ENCODE measurements at places on chromosomes 4 and X.

DNA sequence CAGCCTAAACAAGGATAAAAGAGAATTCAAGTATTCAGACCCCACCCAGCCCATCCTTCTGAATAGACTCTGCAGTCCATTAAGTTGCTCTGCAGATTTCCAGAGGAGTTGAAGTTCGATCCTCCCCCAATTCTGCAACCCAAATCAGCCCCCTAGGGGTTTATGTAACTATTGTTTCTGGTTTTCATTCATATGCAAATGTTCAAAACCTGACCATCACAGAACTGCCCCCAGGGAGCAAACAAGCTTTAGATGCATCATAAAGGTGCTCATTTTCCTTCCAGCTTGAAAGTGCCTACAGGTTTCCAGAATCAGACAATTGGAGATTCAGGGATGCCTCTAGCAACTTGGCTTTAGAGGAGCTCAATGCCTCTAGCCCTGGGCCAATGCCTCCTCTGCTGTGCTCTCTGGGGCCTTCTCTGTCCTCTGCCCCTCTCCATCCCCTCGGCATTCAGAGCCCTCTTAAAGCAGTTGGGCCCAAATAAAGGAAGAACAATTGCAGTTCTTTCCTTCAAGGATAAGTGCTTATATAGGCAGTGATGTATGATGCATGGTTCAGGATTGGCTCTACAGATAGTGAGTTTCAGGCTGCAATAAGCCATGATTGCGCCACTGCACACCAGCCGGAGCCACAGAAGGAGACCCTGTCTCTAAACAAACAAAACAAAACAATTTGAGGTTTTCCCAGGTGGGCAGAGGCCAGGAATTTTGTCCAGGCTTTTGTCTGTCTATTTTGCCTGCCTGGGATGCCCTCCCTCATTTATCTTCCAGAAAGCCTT lies 23.5 kb upstream of the SPINK2 start:
- no peak for DNase-seq

DNA sequence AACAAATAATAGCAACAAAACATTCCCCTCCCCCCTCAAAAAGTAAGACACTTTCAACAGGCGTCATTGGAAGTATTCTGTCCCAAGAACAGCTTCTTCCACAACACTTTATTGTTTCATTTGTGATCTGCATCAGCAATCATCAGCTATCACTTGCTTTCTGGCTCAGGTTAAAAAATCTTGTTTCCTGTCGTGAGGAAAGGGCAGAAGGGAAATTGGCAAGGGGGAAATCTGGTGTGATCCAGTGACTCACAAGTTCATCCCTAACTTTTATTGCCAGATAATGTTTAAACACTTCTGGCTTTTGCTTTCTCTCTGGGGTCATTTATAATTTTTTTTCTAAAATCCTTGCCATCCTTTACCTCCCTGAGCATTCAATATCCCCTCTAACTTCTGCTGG lies 247.4 kb upstream of the GIMD1 start:
- no peak for DNase-seq

GRCh38 chrX:71393919-71394318 lies 27.8 kb downstream of the TAF1 start:
- DNase-seq: no peak

DNA sequence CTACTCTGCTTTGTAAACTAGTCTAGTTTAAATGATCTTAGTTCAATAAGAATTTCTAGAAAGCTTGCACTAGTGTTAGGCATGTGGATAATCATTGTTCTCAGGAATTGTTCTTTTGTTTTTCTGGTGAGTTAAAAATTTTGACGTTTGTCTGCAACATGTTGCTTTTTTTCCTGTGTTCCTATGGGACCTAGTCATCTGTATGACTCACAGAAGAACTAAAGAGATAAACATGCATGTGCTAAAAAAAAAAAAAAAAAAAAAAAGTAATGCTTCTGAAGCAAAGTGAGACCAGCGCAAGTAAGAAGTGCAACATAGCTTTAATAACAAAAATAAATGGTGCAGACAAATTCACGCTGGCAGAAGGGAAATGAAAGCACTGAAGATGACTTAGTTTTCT lies 471.2 kb downstream of the IQCM start:
- no peak for DNase-seq

DNA sequence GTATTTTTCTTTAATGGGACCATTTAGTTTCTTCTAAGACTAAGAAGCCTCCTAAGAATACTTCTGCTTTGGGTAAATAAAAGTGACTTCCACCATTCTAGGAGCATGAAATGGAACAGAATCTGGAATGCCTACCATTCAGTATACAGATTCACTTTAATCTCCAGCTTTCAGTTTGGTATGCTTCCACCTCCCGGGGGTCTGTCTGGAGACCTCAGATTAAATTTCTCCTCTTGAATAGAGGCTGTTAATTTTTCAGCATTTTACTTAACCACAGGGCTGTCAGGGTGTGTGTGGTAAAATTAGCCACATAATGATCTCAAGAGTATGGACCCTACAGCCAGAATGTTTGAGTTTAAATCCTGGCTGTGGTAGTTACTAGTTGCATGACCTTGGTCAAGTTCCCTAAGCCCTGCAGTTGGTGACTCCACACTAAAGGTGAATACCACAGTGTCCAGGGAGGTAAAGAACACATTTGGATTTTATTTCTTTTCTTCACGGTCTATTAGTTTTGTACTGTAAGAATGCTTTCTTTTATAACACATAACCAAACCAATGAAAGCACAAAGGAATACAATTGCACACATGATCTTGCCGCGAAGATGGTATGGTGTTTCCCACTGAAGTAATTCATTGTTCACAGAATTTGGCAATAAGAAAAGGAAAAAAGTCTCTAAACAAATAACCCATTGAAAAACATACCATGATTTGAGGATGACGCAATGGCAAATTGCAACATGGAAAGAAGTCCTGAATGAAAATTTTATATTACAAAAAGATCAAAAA lies 37.3 kb upstream of the TRIM2 start:
- no peak for DNase-seq

DNA sequence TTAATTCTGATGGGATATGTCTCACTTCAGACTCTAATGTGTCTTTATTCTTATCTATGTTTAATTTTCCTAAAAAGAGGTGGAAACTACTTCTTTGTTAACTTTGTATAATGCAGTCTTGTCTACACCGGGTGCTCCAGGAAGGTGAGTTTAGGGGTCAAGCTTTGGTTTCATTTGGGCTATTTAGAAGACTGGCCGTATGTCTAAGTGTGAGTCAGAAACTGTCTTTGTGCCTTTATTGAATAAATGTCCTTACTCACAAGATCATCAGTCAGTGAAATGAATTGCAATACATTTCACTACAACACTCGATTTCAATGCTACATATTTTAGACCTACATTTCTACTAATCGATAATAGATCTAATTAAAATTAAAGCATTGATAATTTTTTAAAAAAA lies 56.2 kb downstream of the PROM1 start:
- no peak for DNase-seq

- DNase-seq: no peak
Observed at GRCh38 chr4:141109983-141110382, 23.3 kb downstream of the RNF150 start.

GRCh38 chrX:48357681-48358080 lies 1.2 kb upstream of the SSX3 start:
- DNase-seq: no peak

GRCh38 chr4:158845311-158846041 lies 76.7 kb downstream of the FNIP2 start:
- no peak for DNase-seq

- no peak for DNase-seq
Observed at GRCh38 chr4:168415911-168416310, 64.4 kb downstream of the DDX60L start.

GRCh38 chrX:69555481-69556041 lies 51.4 kb downstream of the NALF2 start:
- DNase-seq: no peak

DNA sequence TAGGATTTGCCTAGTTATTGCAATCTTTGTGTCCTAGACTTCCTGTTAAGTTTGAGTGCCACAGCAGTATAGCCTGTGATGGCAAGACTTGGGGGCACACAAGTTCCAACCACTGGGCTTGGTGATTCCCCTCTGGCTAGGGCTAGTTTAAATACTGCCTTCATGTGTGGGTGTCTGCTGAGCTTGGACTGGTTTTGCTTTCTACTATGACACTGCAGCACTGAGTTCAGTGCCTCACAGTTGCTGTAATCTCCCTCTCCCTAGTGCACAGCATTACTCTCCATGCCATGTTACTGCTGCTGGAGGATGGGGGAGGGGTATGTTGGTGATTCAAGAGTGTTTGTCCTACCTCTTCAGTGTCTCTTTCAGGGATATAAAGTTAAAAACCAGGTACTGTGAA lies 379.6 kb downstream of the IL15 start:
- no peak for DNase-seq

DNA sequence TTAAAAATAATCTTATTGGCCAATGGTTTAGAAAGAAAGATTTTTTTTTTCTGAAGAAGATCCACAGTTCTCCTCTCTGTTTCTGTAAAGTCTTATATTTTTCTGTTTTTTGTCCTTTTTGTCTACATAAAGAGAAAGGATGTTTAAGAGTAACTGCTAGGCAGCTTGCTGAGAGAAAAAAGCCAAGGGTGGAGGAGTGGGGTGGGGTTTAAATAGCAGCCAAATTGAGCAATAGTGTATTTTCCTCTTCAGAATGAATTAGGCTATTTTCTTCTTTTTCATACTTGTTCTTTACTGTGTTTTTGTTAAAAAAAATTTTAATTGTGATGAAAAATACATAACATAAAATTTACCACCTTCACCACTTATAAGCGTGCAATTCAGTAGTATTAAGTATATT lies 224.6 kb downstream of the SOWAHB start:
- DNase-seq: no peak

- no peak for DNase-seq
Observed at GRCh38 chr4:81839347-81840042, 367.8 kb upstream of the RASGEF1B start.

DNA sequence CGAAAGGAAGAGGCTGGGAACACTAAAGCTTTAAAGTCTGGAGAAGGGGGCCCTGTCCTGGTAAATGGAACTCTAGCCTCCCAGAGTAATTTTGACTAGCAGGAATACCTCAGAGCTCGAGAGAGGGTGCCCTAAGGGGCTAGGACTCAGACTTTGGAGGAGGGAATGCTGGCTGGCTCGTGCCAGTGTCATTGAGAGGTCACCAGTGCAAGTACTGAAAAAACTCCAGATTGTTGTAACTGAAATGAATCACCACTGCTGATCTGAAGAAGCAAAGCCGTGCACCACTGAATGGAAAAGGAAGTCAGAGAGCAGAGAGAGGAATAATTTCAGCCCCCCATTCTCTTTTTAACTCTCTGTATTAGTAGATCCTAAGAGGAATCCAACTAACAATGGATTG lies 690.2 kb downstream of the FAT4 start:
- DNase-seq: no peak

- DNase-seq: no peak
Observed at GRCh38 chr4:135277980-135278315, 1076.4 kb upstream of the PABPC4L start.

DNA sequence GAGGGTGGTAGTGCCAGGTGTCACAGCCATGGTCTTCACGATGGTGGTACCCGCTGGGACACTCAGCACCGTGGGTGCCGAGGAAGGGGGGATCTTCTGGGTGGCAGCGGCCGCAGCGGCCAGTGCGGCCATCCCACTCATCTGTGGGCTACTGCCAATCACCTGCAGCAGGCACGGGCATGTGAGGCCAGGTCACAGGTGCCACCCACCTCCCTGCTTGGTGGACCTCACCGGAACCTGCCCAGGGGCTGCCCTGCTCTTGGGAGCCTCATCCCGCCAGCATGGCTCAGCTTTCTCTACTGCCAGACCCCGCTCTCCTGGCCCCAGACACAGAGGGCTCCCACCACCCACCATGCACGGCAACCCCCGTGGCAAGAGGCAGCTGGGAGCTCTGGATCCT lies 13.0 kb downstream of the HCFC1 start:
- no peak for DNase-seq

- DNase-seq: no peak
Observed at GRCh38 chr4:75948822-75949444, 8.1 kb upstream of the NAAA start.

- DNase-seq: no peak
Observed at GRCh38 chrX:37796805-37797204, 16.9 kb downstream of the CYBB start.

DNA sequence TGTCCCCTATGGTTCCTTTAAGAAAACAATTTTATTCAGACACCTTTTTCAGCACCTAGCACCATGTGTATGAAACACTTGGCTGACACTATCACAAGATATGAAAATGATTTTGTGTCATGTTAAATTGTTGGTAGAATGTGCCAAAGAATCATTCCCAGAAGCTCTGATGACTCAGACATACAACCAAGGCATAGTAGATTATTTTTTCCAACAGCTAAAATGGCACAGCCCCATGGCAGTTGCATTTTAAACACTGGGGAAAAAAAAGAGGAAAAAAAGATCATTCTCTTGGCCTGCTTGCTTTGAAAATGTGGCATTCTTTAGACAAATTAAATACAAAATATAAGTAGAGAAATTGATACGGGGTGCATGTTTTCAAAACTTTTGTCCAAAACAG lies 230.2 kb downstream of the NLGN4X start:
- DNase-seq: no peak

- DNase-seq: no peak
Observed at GRCh38 chrX:16039363-16039762, 84.0 kb upstream of the GRPR start.

GRCh38 chr4:175330652-175331051 lies 412.5 kb downstream of the ADAM29 start:
- no peak for DNase-seq

- no peak for DNase-seq
Observed at GRCh38 chr4:106160560-106160959, 155.4 kb downstream of the TBCK start.

DNA sequence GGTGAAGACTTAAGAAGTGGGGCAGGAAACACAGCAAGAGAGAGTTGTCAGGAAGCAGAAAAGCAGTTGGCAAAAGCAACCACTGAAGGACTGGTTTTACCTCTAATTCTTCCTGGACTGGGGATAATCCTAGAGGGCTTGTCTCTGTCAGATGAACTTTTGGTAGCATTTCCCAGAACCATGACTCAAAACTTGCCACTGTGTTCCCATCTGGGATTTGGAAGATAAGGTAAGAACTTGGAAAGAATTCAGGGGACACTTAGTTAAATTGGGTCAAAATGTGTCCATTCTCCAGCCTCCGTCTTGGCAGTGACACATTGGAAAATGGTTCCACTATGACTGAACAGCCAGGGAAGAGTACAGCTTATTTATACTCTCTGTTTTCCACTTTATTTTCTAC lies 55.7 kb downstream of the CD38 start:
- no peak for DNase-seq

- DNase-seq: no peak
Observed at GRCh38 chr4:135281230-135281629, 1079.6 kb upstream of the PABPC4L start.

GRCh38 chr4:69576251-69576877 lies 63.1 kb downstream of the UGT2A2 start:
- no peak for DNase-seq

- DNase-seq: no peak
Observed at GRCh38 chr4:185115827-185116232, 27.2 kb upstream of the SLC25A4 start.
